ENCODE measurements at places on chromosomes 5 and 9.

DNA sequence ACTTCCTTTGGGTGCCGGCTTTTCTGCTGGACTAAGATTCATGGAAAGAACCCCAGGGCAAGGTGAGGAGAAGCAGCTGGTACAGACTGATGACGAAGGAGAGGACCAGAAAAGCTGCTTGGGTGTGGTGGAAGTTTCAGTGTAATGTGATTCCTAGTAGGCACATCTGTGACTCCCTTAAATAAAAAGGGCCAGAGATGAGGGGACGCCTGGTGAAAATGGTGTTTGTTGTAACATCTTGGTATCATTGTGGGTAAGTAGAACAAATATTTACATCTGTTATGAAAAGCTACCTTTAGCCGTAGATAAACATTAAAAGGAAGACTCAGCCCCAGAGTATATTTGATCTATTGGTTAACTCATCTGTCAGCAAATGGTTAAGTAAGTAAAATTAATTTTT lies 33.8 kb downstream of the OTULINL start:
- DNase-seq, result no peak

DNA sequence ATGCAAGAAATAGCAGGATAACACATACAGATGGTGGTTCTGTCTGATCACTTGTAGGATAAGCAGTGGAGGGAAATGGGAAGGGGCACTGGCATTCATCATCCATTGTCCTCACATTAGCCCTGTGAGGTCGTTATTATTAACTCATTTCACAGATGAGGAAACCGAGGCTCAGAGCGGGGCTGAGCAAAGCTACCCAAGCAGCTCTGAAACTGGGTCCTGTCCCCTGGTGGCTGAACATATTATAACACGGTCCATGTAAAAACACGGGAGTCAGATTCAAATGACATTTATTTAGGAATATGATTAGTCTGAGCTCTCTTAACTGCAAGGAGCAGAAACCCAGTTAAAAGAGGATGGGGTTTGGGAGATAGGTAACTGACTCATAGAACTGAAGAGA lies 43.1 kb downstream of the HRH2 start:
- no peak for DNase-seq

DNA sequence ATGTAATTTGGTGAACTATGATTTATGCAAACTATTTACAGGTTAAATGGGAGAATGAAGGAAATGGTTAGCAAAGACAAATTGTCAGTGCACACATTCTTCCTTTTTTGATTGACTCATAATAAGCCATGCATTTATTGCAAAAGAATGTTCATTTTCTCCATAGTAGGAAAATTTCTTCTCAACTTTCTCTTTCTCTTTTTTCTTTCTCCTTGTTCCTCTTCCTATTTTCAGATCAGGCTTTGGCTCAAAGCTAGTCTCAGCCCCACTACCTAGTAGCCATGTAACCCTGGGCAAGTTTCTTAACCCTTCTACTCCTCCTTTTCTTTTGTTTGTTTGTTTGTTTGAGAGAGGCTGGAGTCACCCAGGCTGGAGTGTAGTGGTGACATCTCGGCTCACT lies 156.6 kb downstream of the PIK3R1 start:
- no peak for DNase-seq

DNA sequence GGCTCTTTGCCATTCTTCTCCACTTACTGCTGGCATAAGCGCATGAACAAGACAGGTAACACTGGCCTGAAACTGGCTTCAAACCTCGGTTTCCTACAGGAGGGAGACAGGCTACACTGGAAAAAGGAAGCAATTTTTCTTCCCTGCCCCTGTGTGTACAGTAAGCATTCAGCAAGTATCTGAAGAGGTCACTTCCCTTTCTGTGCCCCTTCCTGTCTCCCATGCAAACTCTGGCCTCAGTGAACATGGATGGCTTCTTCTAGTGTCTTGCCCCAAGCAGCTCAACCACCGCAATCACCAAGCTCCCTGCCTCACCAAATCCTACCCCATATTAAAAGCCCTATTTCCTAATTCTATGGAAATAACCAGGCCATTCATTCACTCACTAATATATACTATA lies 42.4 kb downstream of the SERINC5 start:
- no peak for DNase-seq

DNA sequence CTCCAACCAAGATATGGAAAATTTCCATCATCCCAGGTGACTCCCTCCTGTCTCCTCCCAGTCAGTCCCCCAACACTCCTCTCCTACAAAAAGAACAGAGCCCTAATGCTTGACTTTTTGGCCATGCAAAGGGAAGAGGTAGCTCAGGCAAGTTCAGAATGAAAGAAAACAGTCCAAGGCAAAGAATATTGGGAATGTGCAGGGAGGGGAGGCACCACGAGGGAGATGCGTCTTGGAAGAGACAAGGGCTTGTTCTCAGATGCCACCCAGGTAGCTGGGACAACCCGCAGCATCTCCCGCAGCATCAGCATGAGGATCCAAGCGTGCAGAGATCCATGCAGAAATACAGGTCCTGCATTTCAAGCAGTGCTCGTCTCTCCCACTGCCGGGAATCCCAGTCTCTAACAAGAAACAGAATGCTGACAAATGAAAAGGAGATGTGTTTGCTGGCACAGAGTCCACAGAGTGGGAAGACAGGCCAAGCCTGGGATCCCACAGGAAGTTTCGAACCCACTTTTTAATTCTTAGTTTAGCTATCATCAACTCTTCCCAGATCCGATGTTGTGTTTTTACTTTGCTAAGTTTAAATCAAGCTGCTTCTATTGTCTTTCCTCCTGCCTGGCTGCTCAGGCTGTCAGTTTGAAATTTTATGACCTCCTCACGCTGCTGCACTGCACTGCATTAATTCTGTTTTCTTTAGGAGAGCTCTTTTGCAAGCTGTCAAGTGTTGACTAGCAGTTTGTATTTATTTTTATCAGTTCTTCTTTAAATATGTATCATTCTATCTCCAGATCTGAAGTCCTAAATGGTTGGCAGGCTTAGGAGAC lies 86.8 kb upstream of the OSMR start:
- DNase-seq, result no peak

DNA sequence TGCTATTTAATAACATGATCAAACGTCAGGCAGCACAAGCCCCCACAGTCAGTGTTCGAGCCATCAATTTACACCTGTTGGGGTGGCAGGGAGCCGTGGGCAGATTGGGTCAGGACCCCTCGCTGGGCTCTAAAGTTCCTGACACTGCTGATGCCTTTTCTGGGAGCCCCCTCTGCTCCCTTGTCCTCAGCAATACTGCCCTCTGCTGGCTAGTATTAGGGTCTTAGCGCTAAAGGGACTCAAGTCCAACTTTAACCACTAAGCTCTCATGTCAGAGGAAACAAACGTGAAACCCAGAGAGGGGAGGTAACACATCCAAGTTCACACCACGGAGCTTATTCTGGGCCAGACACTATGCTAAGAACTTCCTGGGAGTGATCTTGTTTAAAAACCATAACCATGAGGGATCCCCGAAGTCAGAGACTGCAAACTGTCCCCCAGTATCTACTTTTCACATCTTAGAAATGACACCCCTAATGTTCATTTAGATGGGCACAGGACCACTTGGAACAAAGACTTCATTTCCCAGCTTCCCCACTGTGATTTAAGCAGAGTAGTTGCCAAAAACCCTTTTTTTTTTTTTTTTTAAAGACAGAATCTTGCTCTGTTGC lies 20.4 kb downstream of the ANKS6 start:
- DNase-seq, result peak; percentile 29

DNA sequence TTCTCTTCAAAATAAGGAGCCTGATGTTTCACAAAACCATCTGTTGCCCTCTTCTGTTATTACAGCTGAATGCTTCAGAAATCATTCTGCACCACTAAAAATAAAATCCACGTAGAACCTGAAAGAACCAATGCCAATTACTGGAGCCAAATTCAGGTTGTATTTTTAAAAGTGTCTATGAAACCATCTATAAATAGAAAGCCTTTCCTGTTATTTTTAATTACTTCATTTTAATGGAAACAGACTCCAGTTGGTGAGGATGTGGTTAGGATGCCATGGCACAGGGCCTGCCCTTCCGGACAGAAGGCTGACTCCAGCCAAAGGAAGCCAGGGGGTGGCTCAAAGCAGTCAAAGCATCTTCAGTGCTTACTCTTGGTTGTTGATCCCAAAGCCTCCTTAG lies 119.8 kb downstream of the TENT4A start:
- DNase-seq, result peak; percentile 3

- peak; percentile 13 for DNase-seq
These were observed 92.7 kb downstream of the DAB2IP start for GRCh38 chr9:121744002-121744686.

DNA sequence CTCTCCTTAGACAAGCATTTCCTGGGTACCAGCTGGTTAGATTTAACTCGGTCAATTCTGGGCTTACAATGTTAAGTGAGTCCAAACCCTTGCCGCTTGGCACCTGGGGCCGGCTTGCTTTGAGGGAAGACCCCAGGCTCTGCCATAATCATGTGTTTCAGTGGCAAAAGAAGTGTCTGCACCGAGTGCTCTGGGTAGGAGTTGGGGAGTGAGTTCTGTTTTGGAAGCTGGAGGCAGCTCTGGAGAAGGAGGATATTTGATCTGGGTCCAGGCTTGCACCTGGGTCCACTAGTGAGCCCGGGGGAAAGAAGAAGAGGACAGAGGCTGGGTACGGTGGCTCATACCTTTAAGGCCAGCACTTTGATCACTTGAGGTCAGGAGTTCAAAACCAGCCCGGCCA lies 8.4 kb upstream of the OLFM1 start:
- no peak for DNase-seq

DNA sequence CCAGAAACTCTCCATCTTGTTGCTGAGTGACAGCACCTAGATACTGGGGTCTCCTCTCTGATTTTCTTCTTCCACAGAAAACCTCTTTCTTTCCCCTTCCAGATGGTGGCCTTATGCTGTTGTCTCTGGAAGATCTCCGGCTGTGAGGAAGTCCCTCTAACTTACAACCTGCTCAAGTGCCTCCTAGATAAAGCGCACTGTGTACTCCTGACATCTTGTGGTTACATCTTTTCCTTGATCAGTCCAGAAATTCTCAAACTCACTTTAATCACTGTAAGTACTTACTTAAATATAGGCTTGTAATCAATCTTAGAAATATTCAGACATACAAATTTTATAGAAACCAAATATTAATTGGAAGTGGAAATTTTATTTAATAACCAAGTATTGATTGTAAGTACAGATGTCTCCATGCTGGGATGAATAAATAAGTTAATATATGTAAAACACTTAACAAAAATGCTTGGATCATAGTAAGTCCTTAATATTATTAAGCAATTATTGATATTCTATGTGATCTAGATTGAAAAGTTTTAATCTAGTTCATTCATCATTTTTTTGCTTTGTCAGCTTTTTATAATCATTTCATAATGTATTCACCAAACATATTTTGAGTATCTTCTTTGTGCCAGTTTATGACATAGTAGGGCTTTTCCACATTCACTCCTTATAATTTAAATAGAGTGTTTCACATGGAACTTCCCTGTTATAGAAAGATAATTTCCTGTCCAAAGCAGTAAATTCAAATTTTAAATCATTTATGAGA lies 1381.4 kb upstream of the CDH6 start:
- no peak for DNase-seq

DNA sequence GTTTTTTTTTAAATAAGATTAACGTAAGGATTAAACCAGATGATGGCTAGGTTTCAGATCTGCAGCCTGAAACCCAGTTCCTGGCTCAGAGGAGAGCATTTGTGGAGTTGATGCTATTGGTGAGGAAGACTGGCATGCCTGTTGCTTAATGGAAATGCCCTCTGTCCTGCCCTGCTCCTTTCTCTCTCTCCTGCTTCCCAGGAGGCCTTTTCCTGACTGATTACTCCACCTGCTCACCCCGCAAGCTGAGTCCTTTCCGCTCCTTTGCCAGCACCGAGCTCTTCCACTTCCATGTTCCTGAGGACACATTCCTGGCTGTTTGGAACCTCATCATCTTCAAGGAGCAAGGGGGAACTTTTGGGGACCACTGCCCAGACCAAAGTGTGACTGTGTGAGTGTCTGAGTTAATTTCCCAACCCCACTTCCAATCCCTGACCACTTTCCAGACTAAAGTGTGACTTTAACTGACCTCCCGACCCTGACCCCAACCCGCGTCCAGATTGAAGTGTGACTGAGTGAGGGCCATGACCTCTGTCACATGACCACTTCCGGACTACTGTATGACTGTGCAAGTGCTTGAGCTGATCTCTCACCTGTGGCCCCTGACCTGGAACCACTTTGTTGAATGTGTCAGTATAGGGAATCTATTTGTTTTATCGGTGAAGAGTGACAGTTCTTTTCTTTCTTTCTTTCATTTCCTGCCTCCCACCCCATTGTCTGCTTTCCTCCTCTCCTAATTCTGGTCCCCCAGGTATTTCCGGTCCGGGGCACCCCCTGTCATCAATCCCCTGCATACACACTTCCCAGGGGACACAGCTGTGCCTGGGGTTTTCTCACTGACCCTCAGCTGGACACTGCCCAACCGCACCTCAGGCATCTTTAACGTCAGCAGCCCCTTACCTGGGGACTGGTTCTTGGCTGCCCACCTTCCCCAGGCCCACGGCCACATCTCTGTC lies 5.5 kb downstream of the TMEM8B start:
- no peak for DNase-seq

- DNase-seq, result no peak
These were observed 403 bp downstream of the KIF2A start for GRCh38 chr5:62306323-62306895.

DNA sequence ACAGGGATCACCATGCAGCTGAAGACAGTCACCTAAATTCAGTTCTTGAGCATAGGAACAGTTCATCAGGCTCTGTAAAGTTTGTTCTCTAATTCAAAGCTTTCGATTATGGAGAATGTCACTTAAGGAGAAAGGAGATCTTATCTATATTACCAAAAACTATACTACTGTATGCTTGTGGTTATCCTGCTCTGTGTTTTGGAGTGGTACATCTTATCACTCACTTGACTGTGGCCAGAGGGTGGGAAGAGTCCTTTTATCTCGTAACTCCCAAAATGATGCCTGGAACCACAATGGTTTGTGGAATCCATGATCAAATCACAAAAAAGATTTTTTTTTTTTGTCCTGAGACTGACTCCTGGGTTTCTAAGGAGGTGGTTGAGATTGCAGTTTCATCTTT lies 230.7 kb downstream of the COMMD10 start:
- no peak for DNase-seq

DNA sequence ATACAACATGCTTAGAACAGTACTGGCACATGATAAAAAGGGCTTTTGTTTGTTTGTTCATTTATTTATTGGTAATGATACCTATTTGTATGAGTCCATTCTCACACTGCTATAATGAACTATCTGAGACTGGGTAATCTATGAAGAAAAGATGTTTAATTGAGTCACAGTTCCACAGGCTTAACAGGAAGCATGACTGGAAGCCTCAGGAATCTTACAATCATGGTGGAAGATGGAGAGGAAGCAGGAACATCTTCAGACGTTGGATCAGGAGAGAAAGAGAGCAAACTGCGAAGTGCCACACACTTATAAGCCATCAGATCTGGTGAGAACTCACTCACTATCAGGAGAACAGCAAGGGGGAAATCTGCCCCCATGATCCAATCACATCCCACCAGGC lies 847.7 kb downstream of the CDH18 start:
- no peak for DNase-seq

All from GDM1 (cell line).